Spinal cord (tissue), 10 donors: ENCODE measurements at places on chromosomes 3 and 15. TPM values are rescaled to one million over a fixed set of nuclear protein-coding genes. Genes with fewer than 3 reads are reported as not detected.

EDC3 gene
- 39.5 TPM for polyA plus RNA-seq

ITIH4 gene
- polyA plus RNA-seq = 28.9 TPM

ZBBX gene
- 12.8 TPM for polyA plus RNA-seq

C3orf85 gene
- not detected for polyA plus RNA-seq

SMC4 gene
- polyA plus RNA-seq = 41.8 TPM

GRCh38 chr3:152305075-152305474 lies 36.3 kb downstream of the MBNL1 start:
- H3K4me1 ChIP-seq = no peaks in the 10 kb centered on the region
- H3K4me3 ChIP-seq = no peak overlapping the region
- DNase-seq = no peak

DNA sequence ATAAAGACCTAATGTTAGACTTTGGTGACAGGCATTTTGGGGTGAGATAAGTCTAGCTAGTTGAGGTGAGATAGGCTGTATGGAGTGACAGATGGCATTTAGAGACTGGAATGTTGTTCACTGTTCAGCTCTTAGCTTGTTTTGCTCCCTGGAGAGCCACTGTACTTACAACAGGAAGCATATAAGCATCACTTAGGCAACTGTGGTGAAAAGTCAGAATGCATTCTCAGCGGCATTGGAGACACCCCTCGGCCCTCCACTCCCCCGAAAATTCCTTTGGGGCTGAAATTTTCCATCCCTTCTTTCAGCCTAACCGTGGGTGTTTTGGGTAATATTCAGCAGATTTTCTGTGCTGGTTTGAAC lies 73.4 kb downstream of the SLCO3A1 start:
- peaks cover 13% of the 10 kb centered on the region for H3K27me3 ChIP-seq
- H3K36me3 ChIP-seq = no peaks in the 10 kb centered on the region
- peaks cover 8% of the 10 kb centered on the region for H3K4me1 ChIP-seq
- H3K4me3 ChIP-seq = no peak overlapping the region
- no peak overlapping the region for H3K27ac ChIP-seq
- no peak for DNase-seq

DNA sequence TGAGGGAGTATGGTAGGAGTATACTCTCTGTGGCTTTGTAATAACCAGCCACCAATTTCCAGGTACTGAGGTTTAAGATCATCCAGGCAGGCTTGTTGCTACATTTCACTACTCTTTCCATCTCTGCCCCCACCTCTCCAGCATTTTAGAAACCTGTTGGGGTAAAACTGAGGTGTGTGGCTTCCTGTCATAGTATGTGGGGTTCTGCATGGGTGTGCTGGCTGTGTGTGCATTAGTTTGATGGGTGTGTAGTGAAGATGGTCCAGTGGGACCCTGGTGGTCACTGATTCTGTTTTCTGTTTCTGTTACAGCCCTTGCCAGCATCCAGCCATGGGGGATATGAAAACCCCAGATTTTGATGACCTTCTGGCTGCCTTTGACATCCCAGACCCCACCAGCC lies 34.0 kb downstream of the ZNF592 start:
- no peaks in the 10 kb centered on the region for H3K27me3 ChIP-seq
- no peak for DNase-seq

DNA sequence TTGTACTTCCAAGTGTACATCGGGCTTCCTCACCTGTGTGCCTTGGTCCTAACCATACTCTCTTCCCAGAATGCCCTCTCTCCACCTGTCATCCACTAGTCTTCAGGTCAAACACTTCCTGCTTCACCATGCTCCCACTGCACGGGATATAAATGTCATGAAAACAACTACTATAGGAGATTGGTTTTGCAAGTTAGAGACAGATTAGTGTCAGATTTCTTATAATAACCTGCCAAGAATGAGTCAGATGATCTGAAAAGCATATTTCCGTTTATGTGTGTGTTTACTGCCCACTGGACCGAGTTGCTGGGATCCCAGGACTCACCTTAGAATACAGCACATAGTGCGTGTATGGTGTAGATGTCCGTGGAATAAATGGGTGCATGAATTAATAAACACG lies 21.4 kb downstream of the PLA1A start:
- no peaks in the 10 kb centered on the region for H3K36me3 ChIP-seq
- H3K4me1 ChIP-seq = no peaks in the 10 kb centered on the region
- H3K4me3 ChIP-seq = no peak overlapping the region
- no peak for DNase-seq
- H3K27ac ChIP-seq = no peak overlapping the region
- H3K27me3 ChIP-seq = no peaks in the 10 kb centered on the region

- H3K4me3 ChIP-seq = no peak overlapping the region
- no peaks in the 10 kb centered on the region for H3K27me3 ChIP-seq
- no peaks in the 10 kb centered on the region for H3K4me1 ChIP-seq
Observed at GRCh38 chr15:37791693-37792092, 142.7 kb upstream of the TMCO5A start.

DNA sequence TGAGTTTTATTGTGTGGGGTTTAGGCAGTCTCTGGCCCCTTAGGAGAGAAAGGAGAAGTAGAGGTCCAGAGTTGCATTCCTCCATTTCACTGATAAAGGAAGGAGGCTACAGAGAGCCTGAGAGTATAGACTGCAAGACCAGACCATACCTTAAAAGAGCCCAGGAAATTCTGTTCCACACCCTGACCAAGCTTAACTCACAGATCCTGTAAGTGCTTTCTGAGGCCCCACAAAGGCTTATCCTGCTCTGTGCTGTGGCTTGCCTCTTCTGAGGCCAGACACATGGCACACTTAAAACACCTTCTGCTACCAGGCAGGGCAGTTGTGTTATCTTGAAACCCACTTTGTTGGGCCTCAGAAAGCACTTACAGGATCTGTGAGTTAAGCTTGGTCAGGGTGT lies 39.2 kb upstream of the LEKR1 start:
- no peak for DNase-seq
- H3K27me3 ChIP-seq = no peaks in the 10 kb centered on the region
- H3K27ac ChIP-seq = no peak overlapping the region
- no peak overlapping the region for H3K4me3 ChIP-seq
- no peaks in the 10 kb centered on the region for H3K36me3 ChIP-seq

GRCh38 chr3:143208976-143209714 lies 89.6 kb downstream of the CHST2 start:
- peaks cover 8% of the 10 kb centered on the region for H3K4me1 ChIP-seq
- H3K36me3 ChIP-seq = no peaks in the 10 kb centered on the region
- DNase-seq = no peak
- H3K27ac ChIP-seq = no peak overlapping the region

- H3K36me3 ChIP-seq = no peaks in the 10 kb centered on the region
- no peak overlapping the region for H3K4me3 ChIP-seq
- H3K4me1 ChIP-seq = no peaks in the 10 kb centered on the region
- H3K27me3 ChIP-seq = no peaks in the 10 kb centered on the region
- DNase-seq = no peak
Observed at GRCh38 chr15:52438047-52438446, 90.6 kb downstream of the MYO5A start.

- peak overlapping the region; percentile 80 for H3K4me3 ChIP-seq
- H3K27me3 ChIP-seq = peaks cover 2% of the 10 kb centered on the region
- peak overlapping the region; percentile 6 for H3K27ac ChIP-seq
- no peaks in the 10 kb centered on the region for H3K36me3 ChIP-seq
Observed at GRCh38 chr3:111675846-111676210, 80.7 kb upstream of the ZBED2 start.

DNA sequence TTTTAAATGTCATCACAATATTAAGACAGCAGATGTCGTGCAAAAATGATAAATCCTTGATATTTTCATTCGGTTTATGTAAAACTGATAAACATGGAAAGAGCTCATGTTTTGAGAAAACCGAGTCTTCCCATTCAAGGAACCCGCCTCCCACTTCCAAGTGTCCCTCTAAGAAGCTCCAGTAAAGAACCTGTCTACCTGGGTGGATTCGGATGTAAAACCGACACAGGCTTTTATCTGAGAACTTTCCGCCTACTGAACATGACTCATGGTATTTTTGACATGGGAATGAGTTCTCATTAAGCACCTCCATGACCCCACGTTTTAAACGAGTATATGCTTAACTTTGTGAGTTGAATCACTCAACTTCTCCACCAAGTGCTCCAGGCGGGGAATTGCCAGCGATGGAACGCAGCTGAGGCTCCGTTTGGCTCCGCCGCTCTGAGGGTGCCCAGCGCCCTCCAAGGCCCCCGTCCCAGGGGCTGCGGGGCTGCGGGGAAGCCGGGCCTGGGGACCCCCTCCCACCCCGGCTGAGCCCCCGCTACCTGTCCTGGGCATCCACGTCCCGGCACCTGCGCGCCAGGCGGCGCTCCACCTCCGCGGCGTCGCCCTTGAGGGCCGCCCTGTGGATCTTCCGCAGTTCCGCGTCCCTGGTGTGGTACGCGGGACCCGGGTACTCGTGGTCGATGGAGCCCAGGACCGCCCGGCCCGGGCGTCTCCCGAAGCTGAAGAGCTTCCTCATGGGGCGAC lies 119.9 kb downstream of the LMLN start:
- no peak overlapping the region for H3K27ac ChIP-seq
- no peaks in the 10 kb centered on the region for H3K36me3 ChIP-seq
- H3K4me3 ChIP-seq = peak overlapping the region; percentile 38
- peaks cover 58% of the 10 kb centered on the region for H3K27me3 ChIP-seq
- no peak for DNase-seq
